ENCODE measurements at places on chromosomes 6 and 20. TPM values are rescaled to one million over a fixed set of nuclear protein-coding genes. Genes with fewer than 3 reads are reported as not detected.
A peak's percentile ranks its signal among the peaks of the same experiment; 100 is the strongest.

DNA sequence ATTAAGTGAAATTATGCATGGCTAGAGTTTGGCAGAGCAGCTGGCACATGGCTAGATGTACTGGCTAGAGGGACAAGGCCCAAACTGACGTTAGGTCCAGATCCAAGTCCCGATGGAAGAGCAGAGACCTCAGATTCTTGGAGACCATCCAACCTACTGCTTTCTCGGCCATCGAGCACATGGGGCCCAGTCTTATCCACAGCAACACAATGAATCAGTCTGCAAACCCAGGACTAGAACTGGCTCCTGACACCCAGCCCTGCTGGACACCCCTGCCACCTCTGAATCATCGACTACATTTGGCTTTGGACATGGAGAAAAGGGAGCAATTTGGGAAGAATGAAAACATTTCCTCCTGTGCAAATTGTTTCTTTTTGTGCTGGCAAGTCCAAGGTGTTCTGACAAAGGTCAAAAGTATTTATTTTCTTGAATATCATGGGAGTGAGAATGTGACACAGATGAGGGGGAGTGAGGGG, 23.9 kb upstream of the YWHAB start:
- DNase-seq = peak; percentile 14

- no peak for DNase-seq
Measured at GRCh38 chr6:46381579-46381978, 109.7 kb downstream of the RCAN2 start.

GRCh38 chr6:119160911-119161310, 82.4 kb upstream of the FAM184A start:
- DNase-seq = no peak

DNA sequence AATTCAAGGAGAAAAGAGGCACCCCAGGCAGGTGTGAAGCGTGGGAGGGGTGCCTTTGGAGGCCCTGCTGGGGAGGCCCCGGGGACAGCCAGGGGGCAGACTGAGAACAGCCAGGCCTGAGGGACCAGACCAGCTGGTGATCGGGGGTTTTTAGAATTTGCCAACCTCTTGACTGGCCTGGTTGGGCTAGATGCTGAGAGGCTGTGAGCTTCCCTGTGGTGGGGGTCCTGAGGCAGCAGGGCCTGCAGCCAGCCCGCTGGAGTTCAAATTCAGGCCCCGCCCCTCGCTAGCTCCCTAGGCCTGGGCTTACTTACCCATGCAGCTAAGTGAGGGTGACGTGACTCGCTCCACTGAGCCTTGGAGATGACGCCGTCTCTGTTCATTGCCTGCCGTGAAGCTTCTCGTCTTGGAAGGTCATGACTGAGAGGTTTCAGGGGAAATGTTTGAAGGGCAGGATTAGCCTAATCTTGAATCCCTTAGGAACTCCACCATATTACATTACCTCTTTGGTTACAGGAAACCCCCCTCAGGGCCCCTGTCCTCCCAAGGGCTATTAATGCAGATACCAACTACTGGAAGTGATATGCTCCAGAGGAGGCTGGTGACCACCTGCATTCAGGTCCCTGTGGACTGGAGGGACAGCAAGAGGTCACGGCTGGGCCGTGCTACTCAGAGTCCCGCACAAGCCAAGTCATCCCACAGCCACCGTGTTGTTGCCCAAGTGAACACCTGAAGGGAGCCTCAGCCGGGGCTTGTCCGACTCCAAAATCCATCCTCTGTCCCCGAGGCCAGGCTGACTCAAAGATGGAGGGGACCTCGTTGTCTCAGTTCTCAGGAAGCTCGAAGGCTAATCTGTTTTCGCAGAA, 73.9 kb upstream of the DUSP22 start:
- DNase-seq = no peak

DNA sequence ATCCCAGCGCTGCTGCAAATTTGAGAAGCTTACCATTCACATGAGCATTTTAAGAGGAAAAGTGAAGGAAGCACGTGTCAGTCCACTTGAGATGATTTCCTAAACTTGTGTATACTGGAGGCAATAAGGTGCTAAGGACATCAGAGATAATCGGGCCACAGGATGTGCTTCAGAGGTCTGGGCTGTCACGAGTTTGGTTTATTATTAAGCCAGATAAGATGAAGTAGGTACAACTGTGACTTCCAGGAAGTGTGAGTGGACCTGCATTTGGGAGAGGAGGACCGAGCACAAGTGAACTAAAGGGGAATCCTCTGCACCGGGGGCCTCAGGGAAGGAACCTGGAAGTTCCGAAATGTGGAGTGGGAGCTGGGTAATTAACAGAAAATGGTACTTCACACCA, 1.4 kb downstream of the SAMD5 start:
- no peak for DNase-seq

GRCh38 chr6:48735846-48736245, 624.8 kb upstream of the PTCHD4 start:
- no peak for DNase-seq

GRCh38 chr6:136788069-136788902, 4.0 kb downstream of the MAP3K5 start:
- DNase-seq = peak; percentile 37

- DNase-seq = no peak
Measured at GRCh38 chr20:37531856-37532255, 4.2 kb upstream of the BLCAP start.

DNA sequence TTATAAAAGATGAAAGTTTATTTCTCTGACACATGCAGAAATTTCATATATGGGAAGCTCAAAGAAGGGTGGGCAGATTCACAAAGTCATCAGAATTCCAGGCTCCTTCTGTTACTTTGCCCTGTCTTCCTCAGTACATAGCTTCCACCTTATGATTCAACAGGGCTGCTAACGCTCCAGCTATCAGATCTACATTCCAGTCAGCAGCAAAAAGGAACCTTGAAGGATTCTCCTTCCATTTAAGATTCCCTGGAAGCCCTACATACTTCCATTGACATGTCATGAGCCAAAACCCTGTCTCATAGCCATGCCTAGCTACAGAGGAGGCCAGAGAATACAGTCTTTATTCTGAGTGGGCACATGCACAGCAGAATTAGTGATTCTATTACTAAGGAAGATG, 103.3 kb downstream of the NCR2 start:
- no peak for DNase-seq

- no peak for DNase-seq
Measured at GRCh38 chr6:43240950-43241349, 2.3 kb upstream of the TTBK1 start.

GRCh38 chr20:23666189-23666588, 22.6 kb downstream of the CST4 start:
- DNase-seq = no peak

DNA sequence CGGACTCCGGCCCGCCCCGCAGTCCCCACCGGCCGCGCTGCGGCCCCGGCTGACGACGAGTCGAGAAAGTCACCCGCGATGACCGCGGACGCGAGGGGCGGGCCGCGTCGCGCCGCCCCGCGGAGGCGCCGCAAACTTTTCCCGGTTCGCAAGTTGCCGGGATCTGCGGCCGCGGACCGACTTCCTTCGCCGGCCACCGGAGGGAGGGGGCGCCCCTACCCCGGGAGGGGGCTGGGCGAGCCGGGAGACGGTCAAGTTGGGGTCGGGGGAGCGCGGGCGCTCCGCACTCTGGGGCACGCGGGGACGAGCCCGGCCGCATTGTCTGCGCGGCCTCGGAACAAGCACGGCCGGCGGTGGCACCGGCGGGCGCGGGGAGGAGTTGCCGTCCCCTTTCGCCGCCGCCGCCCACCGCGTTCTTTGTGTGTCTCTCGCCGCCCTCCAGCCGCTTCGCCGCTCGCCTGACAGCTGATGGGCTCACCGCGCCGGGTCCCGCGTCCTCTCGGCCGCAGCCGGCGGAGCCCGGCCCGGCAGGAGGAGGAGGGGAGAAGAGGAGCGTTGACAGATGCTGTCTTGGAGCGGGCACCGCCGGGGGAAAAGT, 131.6 kb downstream of the OGFRL1 start:
- no peak for DNase-seq

The APMAP gene
- total RNA-seq = 110 TPM

The TMEM170B gene
- 0.95 TPM for total RNA-seq

The COX7A2 gene
- 526 TPM for total RNA-seq

The TUBB2B gene
- total RNA-seq = 5.1 TPM

The TRIM10 gene
- not detected for total RNA-seq

The RTF2 gene
- total RNA-seq = 70.0 TPM

The MOXD1 gene
- 11.1 TPM for total RNA-seq

Data from H4 (cell line).